ENCODE measurements at places on chromosomes 1 and 21. TPM values are rescaled to one million over a fixed set of nuclear protein-coding genes. Genes with fewer than 3 reads are reported as not detected.

C1QTNF12 gene
- not detected for polyA plus RNA-seq

NRDC gene
- 62.4 TPM for polyA plus RNA-seq

MYBPH gene
- not detected for polyA plus RNA-seq

SMCP gene
- polyA plus RNA-seq = not detected

DIO1 gene
- polyA plus RNA-seq = not detected

TRNAU1AP gene
- polyA plus RNA-seq = 28.9 TPM

COL6A2 gene
- 0.40 TPM for polyA plus RNA-seq

ZNF695 gene
- polyA plus RNA-seq = not detected

PODN gene
- not detected for polyA plus RNA-seq

DNA sequence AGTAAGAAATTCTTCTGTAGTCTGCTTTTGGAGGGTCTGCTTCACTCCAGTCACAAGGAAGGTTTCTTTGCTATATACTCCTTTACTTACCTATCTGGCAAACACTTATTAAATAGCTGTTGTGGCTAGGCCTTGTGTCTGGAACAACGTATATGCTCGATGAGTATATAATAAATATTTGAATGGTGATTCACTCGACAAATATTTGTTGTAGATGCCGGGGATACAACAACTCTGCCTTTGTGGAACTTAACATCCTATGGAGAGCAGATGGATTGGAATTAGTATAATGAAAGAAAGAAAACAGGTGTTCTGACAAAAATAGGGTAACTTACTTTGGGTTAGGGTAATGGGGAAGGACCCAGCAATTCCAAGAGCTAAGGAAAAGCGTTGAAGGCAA, 31.1 kb downstream of the KPNA6 start:
- no peak for DNase-seq

- no peak for DNase-seq
These were observed 19.5 kb downstream of the LACTBL1 start for GRCh38 chr1:22953057-22953739.

DNA sequence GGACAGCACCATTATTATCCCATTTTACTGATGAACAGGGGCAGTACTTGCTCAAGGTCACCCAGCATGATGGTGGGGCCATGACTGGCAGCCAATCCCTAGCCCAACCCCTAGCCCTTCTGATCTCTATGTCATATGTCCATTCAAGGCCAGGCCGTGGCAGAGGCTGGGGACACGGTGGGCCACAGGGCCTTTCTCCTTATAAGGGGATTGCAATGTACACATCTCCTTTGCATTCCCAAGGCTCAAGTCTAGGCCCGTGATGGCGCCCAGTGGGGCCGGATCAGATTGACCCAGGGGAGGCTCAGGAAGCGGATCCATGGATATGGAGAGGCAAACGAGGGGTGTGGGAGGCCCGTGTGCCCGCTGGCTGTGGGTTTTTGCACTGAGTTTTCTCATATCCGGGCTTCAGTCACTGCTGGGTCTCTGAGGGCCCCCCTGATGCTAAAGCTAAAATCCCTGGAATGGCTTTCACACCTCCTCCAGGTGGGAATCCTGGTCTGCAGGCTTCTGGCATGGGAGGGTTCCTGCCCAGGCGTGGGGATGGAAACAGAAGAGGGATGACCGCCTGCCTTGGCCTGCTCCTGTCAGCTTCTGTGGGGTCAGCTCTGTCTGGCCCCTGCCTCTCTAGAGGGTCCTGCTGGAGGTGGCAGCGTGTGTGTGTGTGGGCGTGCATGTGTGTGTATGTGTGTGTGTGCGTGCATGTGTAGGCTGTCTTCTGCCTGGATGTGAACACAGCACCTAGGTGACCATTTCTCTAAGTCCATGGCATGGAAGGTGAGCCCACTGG, 2.1 kb downstream of the MYOM3 start:
- no peak for DNase-seq

DNA sequence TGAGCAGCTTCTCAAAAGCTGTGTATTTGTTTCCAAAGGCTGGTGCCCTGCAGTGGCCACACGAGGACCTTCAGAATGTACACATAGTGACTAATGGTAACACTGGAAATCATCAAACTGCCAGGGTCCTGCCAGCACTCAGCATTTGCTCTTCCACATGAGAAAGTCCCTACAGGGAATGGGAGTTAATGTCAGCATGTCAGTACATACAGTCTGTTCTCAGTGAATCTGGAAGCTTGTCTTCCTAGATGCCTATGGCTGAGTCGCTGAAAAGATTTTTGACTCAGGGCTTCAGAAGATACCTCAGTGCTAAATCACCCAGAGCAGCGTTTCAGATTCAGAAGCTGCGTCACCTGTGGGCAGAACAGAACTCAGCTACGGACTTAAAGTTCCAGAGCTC, 108.2 kb downstream of the CDC7 start:
- no peak for DNase-seq

DNA sequence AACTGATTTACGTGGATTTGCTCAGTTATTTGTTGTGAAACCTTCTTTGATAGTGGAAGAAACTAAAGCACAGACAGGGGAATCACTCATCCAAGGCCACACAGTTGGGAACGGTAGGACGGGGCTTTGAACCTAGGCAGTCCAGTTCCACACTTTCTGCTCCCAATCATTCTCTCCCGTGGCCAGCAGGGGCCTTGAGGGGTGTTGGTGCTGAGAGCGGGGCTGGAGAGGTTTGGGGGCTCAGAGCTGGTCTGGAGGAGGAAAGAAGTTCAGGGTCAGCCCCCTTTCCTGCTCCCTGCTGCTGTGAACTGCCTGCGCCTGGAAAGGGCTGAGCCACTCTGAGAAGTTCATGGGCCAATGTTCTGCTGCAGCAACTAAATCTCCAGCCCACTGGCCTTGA, 31.4 kb upstream of the ACTL8 start:
- no peak for DNase-seq

DNA sequence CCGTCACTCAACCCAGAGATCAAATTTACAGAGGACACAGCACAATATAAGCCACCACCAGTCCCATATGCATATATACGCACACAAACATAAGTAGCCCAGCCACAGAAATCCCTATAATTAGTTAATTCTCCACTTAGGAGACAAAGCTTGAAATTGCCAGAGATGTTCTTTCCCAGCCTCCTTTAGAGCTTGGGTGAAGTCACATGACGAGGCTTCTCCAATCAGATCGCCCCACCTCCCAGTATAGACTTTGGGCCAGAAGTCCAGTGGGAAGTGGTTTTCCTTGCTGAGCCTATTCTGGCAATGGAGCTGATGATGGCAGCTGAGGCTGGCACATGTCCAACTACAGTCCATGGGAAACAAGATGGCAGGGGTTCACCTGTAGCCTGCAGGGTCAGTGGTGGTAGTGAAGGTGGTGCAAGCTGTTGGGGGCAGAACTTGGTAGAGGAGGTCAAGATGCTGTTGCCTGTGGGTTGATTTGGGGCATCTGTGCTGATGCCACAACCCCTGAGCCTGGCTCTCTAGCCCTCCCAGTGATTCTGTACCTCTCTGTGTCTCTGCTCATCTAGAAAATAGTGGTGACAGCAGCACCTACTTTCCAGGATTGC, 535.9 kb downstream of the MATN1 start:
- no peak for DNase-seq

DNA sequence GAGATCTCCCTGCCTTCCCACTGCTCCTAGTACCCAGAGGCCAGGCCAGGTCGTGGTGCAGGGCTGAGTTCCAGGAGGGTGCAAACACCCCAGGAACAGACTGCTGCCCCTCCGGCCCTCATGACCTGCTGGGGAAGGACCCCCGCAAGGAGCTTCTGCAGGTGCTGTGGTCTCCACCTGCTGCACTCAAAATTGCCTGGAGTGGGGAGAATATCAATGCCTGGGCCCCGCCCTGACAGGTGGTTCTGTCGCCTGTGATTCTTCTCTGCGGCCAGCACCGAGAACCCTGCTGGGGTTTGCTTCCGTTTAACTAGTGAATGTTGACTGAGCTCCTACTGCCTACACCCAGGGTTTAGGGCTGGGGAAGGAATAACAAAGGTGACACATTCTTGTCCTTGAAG, 2.1 kb upstream of the TFF3 start:
- no peak for DNase-seq

DNA sequence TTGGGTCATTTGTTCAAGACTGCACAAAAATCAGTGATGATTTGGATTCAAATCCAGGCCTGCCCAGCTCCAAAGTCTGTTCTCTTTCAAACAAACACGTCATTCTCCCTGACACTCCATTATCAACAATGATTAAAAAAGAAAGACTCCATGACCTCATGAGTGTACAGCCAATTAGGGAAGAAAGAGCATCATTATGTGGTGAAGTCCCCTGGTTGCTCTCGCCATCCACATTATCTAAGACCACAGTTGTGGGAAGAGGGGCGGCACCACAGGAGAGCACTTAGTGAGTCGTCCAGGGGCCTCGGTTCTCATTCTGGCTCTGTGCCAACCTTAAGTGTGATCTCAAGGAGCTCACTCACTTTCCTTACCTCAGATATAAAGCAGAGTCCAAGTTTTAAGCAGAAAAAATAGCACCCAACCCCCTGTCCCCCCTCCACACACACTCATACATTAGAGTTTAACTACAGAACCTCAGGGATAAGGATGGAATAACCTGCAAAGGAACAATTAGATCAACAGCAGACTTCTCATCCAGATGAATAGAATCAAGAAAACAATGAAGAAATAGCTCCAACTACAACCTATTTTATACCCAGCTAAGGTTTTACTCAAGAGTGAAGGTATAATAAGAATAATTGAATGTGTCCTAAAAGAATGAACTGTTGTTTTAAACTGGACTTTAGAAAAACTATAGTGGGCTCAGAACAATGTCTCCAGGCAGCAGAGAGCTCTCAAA, 47.8 kb downstream of the COL6A1 start:
- no peak for DNase-seq

DNA sequence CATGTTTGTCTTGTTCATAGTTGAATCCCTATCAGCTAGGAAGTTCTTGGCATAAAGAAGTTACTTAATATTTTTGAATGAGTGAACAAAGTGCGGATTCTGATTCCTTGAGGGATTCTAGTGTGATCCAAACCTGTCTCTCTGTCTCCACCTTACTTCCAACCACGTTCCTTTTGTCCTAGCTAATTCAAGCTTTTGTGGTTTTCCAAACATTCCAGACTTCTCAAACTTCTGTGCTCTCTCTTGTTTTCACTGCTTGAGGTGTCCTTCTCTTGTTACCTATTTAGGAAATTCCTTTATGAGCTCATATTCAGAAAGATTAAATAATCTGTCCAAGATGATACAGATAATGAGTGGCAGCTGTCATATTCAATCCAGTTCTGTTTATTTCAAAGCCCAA, 353.2 kb downstream of the PTBP2 start:
- no peak for DNase-seq

- DNase-seq = no peak
These were observed 91.2 kb upstream of the PGBD5 start for GRCh38 chr1:230517326-230517725.

- no peak for DNase-seq
These were observed 27.6 kb upstream of the CLDN14 start for GRCh38 chr21:36507397-36508018.

GRCh38 chr1:227355542-227356245, 37.4 kb upstream of the CDC42BPA start:
- no peak for DNase-seq

DNA sequence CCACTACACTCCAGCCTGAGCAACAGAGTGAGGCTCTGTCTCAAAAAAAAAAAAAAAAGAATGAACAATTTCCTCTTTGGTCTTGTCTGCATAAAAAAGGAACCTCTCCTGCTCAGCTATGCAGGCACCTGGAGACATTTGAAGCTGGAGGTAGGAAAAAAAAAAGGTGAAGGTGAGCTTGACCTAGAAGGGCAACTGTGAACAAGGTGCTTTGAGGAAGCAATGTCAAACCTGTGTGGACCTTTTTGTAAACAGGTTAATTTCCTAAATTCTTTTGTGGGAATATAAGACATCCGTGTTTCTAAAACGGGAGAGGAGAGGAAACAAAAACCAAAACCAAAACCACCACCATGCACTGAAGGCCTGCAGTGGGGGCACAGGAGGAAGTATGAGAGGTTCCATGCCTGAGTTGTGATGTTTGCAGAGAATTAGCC, 77.5 kb downstream of the SLC45A1 start:
- peak; percentile 25 for DNase-seq

DNA sequence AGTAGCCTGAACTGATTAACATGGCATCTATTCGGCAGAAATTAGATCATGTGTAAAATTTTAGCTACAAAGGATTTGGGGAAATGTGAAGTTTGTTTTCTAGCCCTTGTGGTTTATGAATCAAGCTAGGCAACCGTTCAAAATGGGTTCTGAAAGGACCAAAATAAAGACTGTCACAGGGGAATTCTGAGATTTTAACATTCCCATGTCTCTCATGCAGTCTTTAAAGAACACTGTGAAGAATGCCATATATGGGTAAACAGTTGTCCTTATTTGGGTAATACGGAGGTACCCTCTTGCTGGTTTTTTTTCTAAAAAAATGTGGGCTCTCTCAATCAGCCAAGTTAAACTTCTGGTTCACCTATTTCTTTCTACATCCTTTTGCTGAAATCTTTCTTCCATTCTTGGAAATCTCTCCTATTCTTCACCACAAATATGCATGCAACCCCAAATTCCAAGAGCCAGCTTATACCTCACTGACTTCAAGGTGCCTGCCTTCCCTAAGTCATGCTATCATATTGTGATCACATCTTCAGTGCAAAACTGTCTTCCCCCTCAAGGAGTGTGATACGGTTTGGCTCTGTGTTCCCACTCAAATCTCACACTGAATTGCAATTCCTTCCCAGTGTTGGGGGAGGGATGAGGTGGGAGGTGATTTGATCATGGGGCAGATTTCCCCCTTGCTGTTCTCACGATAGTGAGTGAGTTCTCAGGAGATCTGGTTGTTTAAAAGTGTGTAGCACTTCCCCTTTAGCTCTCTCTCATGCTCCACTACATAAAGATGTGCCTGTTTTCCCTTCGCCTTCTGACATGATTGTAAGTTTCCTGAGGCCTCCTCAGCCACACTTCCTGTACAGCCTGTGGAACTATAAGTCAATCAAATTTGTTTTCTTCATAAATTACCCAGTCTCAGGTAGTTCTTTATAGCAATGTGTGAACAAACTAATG, 308.7 kb downstream of the TTLL7 start:
- DNase-seq = no peak

GRCh38 chr21:43270800-43271301, 102.0 kb downstream of the CRYAA start:
- DNase-seq = no peak

- DNase-seq = no peak
These were observed 10.0 kb downstream of the TTF2 start for GRCh38 chr1:117070124-117070523.

- DNase-seq = no peak
These were observed 14.9 kb upstream of the CYB5R1 start for GRCh38 chr1:202981939-202982338.

- no peak for DNase-seq
These were observed 52.9 kb downstream of the LRRC8D start for GRCh38 chr1:89873770-89874169.

- no peak for DNase-seq
These were observed 93.2 kb downstream of the TBX19 start for GRCh38 chr1:168373869-168374268.

- no peak for DNase-seq
These were observed 6.0 kb downstream of the KIAA0040 start for GRCh38 chr1:175186433-175187160.

- no peak for DNase-seq
These were observed 16.3 kb downstream of the CNIH3 start for GRCh38 chr1:224632381-224632871.

- no peak for DNase-seq
These were observed 65.3 kb downstream of the CD46 start for GRCh38 chr1:207817166-207817565.

- DNase-seq = no peak
These were observed 879.9 kb downstream of the AMY1C start for GRCh38 chr1:104629589-104629988.
